Cardiac muscle cell (in vitro differentiated cells and primary cell): ENCODE measurements at places on chromosomes 5 and 9. TPM values are rescaled to one million over a fixed set of nuclear protein-coding genes. Genes with fewer than 3 reads are reported as not detected.

The ANKRD18A gene
- polyA plus RNA-seq = 5.0 and 10.3 TPM in 2 replicates

The CCL28 gene
- polyA plus RNA-seq = 0.64 TPM in 1 of 2 replicates, not detected in the other

The PFDN1 gene
- 113 and 139 TPM in 2 replicates for polyA plus RNA-seq

The PRSS3 gene
- 0.24 TPM in 1 of 2 replicates, not detected in the other for polyA plus RNA-seq

The DRD1 gene
- polyA plus RNA-seq = 0.96 and 4.0 TPM in 2 replicates

The ADRB2 gene
- 7.3 and 12.9 TPM in 2 replicates for polyA plus RNA-seq

The ADAM19 gene
- 6.5 and 7.2 TPM in 2 replicates for polyA plus RNA-seq

The PTGES gene
- 3.0 and 4.6 TPM in 2 replicates for polyA plus RNA-seq

The SPRY4 gene
- 4.4 and 7.3 TPM in 2 replicates for polyA plus RNA-seq

The TAF11L5 gene
- polyA plus RNA-seq = not detected in 2 replicates

The RAI14 gene
- polyA plus RNA-seq = 9.6 and 13.4 TPM in 2 replicates

The SGCD gene
- polyA plus RNA-seq = 0.77 TPM in 1 of 2 replicates, not detected in the other

The PCDHGA7 gene
- polyA plus RNA-seq = 0.20 TPM in 1 of 2 replicates, not detected in the other

The SH3GL2 gene
- not detected in 2 replicates for polyA plus RNA-seq

The FOXI1 gene
- not detected in 2 replicates for polyA plus RNA-seq

The CDH9 gene
- not detected in 2 replicates for polyA plus RNA-seq

The HK3 gene
- polyA plus RNA-seq = not detected in 2 replicates

The RBM18 gene
- 16.7 and 28.2 TPM in 2 replicates for polyA plus RNA-seq

The PCDHGB3 gene
- polyA plus RNA-seq = 0.27 TPM in 1 of 2 replicates, not detected in the other

The RCL1 gene
- polyA plus RNA-seq = 12.2 and 17.9 TPM in 2 replicates

The IL9 gene
- polyA plus RNA-seq = not detected in 2 replicates

The FAXDC2 gene
- 25.1 and 45.3 TPM in 2 replicates for polyA plus RNA-seq
